ENCODE measurements at places on chromosomes 12 and 14. TPM values are rescaled to one million over a fixed set of nuclear protein-coding genes. Genes with fewer than 3 reads are reported as not detected.

GRCh38 chr12:15709551-15709950 lies 79.6 kb downstream of the EPS8 start:
- DNase-seq = no peak

DNA sequence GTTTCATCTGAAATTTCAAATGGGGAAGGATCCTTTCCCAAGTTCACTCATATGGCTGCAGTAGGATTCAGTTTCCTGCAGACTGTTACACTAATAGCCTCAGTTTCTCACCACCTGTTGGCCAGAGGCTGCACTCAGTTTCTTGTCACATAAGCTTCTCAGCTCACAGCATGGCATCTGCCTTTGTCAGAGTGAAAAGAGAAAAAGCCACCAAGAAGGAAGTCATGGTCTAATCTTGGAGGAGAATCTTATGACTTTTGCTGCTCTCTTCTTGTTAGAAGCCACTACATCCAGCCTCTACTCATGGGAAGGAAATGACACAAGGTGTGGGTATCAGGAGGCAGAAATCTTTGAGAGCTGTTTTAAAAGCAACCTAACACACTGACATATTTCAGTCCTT lies 39.4 kb upstream of the BTG1 start:
- peak; percentile 66 for DNase-seq

The FOXM1 gene
- 0.80 TPM for total RNA-seq

- no peak for DNase-seq
Measured at GRCh38 chr14:61106959-61107641, 126.1 kb downstream of the SLC38A6 start.

DNA sequence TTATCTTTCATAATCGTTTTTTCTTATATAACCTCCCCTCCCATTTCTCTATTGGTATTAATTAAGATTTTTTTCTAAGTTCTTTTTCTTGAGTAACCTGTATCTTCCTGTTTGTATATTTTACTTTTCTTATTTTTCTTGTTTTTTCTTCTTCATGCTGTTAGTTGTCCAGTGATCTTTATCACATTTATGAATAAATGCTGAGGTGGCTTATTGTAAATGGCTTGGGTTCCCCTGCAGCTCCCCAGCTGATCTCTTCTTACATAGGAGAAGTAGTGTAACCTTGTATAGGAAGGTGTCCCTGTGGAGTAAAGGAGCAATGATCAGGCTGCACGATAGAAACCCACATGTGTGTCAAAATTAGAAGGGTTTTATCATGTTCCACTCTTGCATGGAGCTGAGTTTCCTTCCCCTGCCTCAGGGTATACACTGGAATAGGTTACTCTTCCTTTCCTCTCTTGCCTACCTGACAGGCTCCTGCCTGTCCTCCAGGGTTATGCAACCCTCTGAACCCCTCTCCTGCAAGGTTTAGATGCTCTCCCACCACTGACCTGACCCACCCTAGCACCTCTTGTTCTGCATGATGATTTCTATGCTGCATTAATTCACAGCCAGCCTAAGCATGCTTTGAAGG lies 334.8 kb upstream of the RGS6 start:
- no peak for DNase-seq
